ENCODE measurements at places on chromosomes 12 and 14. TPM values are rescaled to one million over a fixed set of nuclear protein-coding genes. Genes with fewer than 3 reads are reported as not detected.

Gene GLIPR1L1
- not detected for polyA plus RNA-seq

Gene CACNA1C
- 0.06 TPM for polyA plus RNA-seq

Gene SPTSSA
- polyA plus RNA-seq: 15.1 TPM

Gene MSI1
- not detected for polyA plus RNA-seq

Gene ARHGDIB
- 2,289 TPM for polyA plus RNA-seq

Gene KLRF1
- polyA plus RNA-seq: 3.0 TPM

Gene PROX2
- polyA plus RNA-seq: not detected

Gene TBX3
- not detected for polyA plus RNA-seq

Gene OR4E2
- polyA plus RNA-seq: not detected

Gene USP44
- polyA plus RNA-seq: 5.5 TPM

Gene UBE3B
- 23.3 TPM for polyA plus RNA-seq

Gene OR4K13
- not detected for polyA plus RNA-seq

Gene TSPAN19
- polyA plus RNA-seq: not detected

Gene KRT80
- polyA plus RNA-seq: not detected

Gene HPD
- polyA plus RNA-seq: not detected

Gene POTEM
- not detected for polyA plus RNA-seq

Gene TCL1A
- 4.9 TPM for polyA plus RNA-seq

Gene TAS2R10
- not detected for polyA plus RNA-seq

Gene MEG3
- not detected for polyA plus RNA-seq

Gene GPD1
- polyA plus RNA-seq: not detected

Gene KRT2
- not detected for polyA plus RNA-seq

Gene P2RX2
- not detected for polyA plus RNA-seq

Gene NID2
- 0.73 TPM for polyA plus RNA-seq

Gene EXOC3L4
- polyA plus RNA-seq: not detected

Gene CCDC177
- not detected for polyA plus RNA-seq

Gene TCTN2
- 0.43 TPM for polyA plus RNA-seq

Gene ASIC1
- not detected for polyA plus RNA-seq

Gene RERGL
- not detected for polyA plus RNA-seq

Gene HVCN1
- 441 TPM for polyA plus RNA-seq

Gene NEUROD4
- not detected for polyA plus RNA-seq

Gene NYNRIN
- polyA plus RNA-seq: not detected

Gene ST8SIA1
- not detected for polyA plus RNA-seq

Gene KLRD1
- 13.1 TPM for polyA plus RNA-seq

Gene HAL
- not detected for polyA plus RNA-seq

Gene TMEM179
- polyA plus RNA-seq: not detected

Gene AQP2
- polyA plus RNA-seq: not detected

Gene CLEC12A
- polyA plus RNA-seq: 0.55 TPM

Gene NANOG
- not detected for polyA plus RNA-seq

Data from IgD-negative memory B cell (primary cell).